ENCODE measurements at places on chromosomes 11 and 22. TPM values are rescaled to one million over a fixed set of nuclear protein-coding genes. Genes with fewer than 3 reads are reported as not detected.

- no peak for DNase-seq
These were observed 35.1 kb downstream of the EP300 start for GRCh38 chr22:41127451-41127850.

GRCh38 chr11:12434325-12434654 is 56.9 kb downstream of the PARVA start:
- DNase-seq = no peak

DNA sequence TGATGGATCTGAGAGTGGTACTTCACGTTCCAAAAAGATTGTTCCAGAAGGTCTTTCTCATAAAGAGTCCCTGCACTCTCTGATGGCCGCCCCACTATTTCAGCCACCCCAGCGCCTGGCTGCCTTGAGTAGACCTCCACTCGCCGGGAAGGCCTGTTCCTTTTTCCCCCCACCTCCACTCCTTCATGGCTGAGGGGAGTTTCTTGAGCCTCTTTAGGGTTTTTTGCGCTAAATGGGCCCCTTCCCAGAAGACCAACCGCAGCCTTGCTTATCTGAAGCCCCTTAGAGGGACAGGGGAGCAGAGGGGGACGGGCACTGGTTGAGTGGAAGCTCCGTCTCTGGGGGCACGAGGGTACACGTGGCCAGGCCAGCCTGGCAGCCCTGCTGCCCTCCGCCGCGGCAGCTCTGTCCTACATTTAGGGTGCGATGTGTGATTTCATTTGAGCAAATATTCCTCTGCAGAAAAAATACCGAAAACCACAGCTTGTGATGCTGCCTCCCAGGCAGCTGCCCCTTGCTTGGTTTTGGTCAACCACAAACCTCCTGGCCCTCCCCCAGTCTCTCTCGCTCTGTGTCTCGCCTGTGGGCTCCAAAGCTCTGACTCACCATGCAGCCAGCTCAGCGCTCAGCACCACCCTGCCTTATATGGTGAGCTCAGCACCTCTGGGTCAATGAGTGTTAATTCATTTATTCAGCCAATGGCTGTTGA is 88.7 kb downstream of the TP53I11 start:
- DNase-seq = peak; percentile 92

- no peak for DNase-seq
These were observed 133.6 kb downstream of the DSCAML1 start for GRCh38 chr11:117663414-117663813.

GRCh38 chr11:106156290-106156937 is 79.0 kb downstream of the AASDHPPT start:
- DNase-seq = peak; percentile 14

The RFPL1 gene
- total RNA-seq = not detected

DNA sequence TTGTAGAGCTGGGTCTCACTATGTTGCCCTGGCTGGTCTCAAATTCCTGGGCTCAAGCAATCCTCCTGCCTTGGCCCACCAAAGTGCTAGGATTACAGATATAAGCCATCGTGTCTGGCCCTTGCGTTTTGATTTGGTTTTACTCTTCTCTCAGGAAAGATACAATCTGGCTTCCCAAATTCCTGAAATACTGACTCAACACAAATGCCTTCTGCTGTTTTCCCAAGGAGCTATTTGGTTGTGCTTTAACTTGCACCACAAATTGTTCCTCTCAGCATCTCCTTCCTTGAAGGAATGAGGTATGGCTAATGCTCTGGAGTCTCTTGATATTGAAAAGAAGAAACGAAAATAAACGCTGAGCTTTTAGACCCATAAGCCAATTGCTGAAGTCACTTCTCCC is 110.0 kb upstream of the PAX6 start:
- DNase-seq = no peak

DNA sequence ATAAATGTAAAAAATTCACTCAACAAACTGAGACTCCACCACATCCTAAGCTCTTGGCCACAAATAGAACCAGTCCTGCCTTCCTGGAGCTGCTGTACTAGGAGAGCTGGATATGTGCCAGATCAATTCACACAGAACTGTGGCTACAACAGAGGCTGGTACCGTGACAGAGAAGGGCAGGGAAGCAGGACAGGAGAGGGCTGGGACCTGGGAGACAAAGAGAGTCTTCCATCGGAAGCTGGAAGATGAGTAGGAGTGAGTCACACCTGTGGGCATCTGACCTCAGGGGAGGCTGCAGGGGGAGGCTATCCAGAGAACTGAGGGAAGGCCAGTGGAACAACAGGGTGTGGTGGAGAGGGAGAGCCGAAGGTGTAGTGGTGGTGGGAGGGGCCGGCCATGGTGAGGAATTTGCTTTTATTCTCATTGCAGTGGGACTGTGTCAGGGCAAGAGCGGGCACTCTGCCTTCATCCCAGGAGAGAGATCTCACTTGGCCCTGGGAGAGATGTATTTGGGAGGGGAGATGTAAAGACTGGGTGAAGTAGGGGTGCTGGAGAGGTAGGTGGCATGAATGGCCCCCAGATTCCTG is 1.9 kb upstream of the LTBP3 start:
- DNase-seq = peak; percentile 63

DNA sequence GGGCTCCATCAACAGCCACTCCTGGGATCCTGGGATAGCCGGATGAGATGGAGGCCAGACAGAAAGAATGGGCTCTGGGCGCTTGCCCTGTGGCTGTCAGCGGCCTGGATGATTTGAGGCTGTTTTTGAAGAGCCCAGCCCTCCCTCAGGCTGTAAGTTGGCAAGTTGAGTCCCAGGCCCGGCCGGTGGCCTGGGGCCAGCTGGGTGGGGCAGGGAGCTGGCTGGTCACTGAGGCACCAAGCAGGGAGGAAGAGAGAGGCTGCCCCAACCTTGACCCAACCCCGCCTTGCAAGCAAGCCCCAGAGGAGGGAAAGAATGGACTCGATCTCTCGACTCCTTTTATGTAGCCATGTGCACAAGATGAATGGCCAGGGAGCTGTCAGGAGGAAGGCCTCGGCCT is 34.9 kb downstream of the RIBC2 start:
- DNase-seq = no peak

- DNase-seq = no peak
These were observed 238.3 kb upstream of the TBCEL start for GRCh38 chr11:120785576-120785975.

DNA sequence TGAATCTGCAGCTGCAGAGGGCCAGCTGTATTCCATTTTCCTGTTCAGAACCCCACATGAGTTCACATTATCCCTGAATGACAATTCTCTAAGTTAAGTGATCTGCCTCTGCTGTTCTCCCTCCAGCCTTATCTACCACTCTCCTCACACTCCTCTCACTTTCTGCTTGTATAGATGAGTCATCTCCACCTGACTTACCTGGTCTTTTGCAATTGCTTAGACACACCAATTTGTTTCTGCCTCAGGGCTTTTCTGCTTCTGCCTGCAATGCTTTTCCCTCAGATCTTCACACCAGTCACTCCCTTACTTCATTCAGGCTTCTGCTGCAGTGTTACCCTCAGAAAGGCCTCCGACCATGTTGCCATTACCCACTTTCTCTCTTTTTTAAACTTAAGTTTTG is 118.1 kb downstream of the ATM start:
- peak; percentile 24 for DNase-seq

GRCh38 chr22:50189849-50190181 is 4.1 kb downstream of the TRABD start:
- no peak for DNase-seq

DNA sequence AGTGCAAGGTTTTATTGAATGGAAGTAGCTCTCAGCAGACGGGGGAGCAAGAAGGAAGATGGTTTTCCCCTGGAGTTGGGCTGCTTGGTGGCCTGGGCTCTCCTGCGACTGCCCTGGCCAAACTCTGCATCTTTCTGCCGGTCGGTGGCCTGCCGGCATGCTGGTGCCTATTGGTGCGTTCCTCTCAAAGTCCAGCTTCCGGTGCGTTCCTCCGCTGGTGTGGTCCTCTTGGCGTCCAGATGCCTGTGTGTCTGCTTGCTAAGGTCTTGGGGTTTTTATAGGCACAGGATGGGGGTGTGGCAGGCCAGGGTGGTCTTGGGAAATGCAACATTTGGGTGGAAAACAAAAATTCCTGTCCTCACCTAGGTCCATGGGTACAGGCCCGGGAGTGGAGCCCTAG is 567.4 kb upstream of the CNTN5 start:
- DNase-seq = no peak

- no peak for DNase-seq
These were observed at the start of gene LAYN for GRCh38 chr11:111540114-111540936. Gene LAYN (plus strand): TSS chr11:111540720. CDS start chr11:111540844, 124 bp downstream.

GRCh38 chr22:45887202-45888131 is 89.5 kb downstream of the WNT7B start:
- DNase-seq = peak; percentile 96

GRCh38 chr11:58594826-58595225 is 16.0 kb downstream of the ZFP91 start:
- DNase-seq = no peak

GRCh38 chr11:68345776-68346461 is 33.5 kb downstream of the LRP5 start:
- no peak for DNase-seq

DNA sequence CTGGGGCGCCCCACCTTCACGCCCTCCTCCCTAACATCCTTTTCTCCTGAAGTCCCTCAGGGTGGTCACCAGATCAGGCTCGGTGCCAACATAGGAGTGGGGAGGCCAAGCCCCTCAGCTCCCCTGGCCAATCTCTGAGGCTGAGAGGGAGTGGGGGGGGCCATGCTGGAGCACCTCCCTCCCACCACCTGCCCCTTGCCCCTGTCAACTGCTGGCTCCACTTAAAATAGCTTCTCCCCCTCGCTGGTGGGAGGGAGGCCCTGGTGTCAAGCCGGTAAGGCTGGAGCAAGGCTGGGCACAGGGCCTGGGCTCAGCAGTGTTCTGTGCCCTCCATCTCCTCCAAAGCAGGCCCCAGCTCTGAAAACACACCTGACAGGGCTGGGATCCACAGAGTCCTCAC is 4.9 kb downstream of the PLXNB2 start:
- no peak for DNase-seq

The GPR83 gene
- total RNA-seq = 0.07 TPM

GRCh38 chr11:1647901-1648652 is 18.5 kb downstream of the KRTAP5-5 start:
- DNase-seq = no peak

- DNase-seq = peak; percentile 83
These were observed 3.5 kb downstream of the PHLDB1 start for GRCh38 chr11:118610773-118611432.

DNA sequence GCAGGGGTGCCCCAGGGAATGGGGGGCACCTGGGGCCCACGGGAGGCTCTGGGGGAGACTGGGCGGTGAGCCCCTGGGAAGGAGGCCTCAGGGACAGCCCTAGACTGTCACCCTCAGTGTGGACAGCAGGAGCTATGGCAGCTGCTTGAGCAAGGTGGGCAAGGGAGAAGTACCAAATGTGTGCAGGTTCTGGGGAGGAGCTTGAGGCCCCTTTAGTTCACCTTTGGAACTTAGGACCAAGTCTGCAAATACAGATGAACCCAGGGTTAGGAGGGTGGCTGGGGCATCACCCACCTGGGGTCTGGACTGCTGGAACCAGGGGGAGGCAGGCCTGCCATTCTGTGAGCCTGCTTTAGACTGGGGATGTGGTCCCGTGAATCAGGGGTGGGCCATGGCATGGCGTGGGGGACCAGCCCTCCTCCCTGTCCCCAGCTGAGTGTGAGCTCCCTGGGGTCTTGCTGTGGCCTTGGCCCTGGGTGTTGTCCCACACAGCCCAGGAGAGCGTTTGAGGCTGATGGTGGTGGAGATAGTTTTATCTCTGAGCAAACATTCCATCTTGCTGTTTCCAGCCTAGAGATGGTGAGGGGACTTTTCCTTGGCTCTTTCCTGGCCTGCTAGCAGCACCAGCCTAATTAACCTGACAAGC is 122.3 kb downstream of the KCNQ1 start:
- no peak for DNase-seq

DNA sequence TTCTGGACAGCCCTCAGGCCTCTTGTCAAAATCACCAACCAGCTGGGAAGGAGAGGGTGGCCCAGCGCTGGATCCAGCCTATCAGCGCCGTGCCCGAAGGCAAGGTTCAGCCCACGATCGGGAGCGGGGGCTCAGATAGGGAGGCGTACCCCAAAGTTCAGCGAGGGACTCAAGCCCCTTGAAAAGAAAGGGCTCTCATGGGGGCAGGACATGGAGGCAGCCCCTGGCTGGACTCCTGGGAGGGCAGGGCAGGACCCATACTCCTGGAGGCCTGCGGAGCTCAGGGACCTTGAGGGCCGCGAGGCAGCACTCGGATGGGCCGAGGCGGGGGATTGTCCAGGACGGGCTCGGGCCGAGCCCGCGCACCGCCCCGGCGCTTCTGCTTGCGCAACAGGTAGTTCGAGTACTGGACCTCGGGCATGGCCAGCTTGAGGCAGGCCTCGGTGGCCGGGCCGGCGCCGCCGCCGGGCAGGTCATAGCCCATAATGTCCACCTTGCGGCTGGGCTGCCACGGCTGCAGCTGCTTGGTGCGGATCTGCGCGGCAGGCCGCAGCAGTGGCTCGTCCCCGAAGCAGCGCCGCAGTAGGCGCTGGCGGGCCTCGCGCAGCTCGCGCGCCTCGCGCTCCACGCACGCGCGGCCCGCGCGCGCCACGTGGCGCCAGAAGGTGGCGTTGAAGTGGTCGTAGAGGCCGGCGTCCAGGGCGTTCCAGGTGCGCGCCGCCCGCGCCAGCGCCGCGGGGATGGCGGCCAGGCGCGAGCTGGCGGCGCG is 6.5 kb downstream of the GAL3ST3 start:
- DNase-seq = no peak

GRCh38 chr11:47603295-47603694 is 9.1 kb upstream of the C1QTNF4 start:
- DNase-seq = no peak

GRCh38 chr11:34631737-34632104 is 10.8 kb downstream of the EHF start:
- peak; percentile 55 for DNase-seq

- DNase-seq = no peak
These were observed 103.3 kb upstream of the NNMT start for GRCh38 chr11:114192841-114193389.

GRCh38 chr11:16013649-16014275 is 342.6 kb downstream of the SOX6 start:
- no peak for DNase-seq

The GLYAT gene
- not detected for total RNA-seq

The MS4A2 gene
- total RNA-seq = not detected

The MRE11 gene
- 25.6 TPM for total RNA-seq

GRCh38 chr11:128620309-128621100 is 33.1 kb upstream of the ETS1 start:
- DNase-seq = no peak

The EP300 gene
- 67.2 TPM for total RNA-seq

DNA sequence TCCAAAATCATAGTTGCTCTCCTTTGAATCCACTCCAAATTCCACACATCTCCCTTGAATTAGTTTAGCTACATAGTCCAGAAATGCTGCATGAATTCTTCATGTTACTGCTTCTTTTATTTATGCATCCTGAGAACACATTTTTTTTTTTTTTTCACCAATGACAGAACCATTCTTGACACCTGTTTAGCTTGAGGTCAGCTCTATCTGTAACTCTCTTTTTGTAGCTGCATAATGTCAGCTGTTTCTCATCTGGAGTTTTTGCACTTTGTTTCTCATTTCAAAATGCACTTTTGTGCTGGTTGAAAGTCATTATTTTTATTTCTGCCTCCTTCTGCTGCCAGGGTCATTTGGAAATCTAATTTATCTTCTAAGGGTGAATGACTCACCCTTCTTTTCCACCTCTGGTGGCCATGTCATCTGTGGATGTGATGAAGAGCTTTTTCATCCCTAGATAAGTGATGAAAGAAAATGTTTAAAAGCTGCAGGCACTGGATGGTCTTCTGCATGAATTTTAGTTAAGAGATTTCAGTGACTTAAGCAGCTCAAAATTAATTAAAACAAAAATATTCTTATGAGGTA is 93.7 kb downstream of the JRKL start:
- no peak for DNase-seq

The ST14 gene
- 174 TPM for total RNA-seq

GRCh38 chr11:30346068-30346688 is 23.3 kb downstream of the ARL14EP start:
- peak; percentile 10 for DNase-seq

The EMID1 gene
- 2.4 TPM for total RNA-seq

The PNPLA5 gene
- total RNA-seq = not detected

The ARHGAP8 gene
- 127 TPM for total RNA-seq
